ENCODE measurements at places on chromosomes 2 and 18. TPM values are rescaled to one million over a fixed set of nuclear protein-coding genes. Genes with fewer than 3 reads are reported as not detected.

PID1 gene
- 41.4 TPM for total RNA-seq

CFC1 gene
- total RNA-seq: 4.5 TPM

GPR35 gene
- 2.1 TPM for total RNA-seq

DYSF gene
- total RNA-seq: 3.5 TPM

B4GALT6 gene
- 15.2 TPM for total RNA-seq

DSG4 gene
- not detected for total RNA-seq

FEV gene
- total RNA-seq: not detected

SPDYA gene
- total RNA-seq: 2.3 TPM

POMC gene
- total RNA-seq: 2.6 TPM

NT5DC4 gene
- not detected for total RNA-seq

ERCC3 gene
- 34.6 TPM for total RNA-seq

AQP12B gene
- total RNA-seq: not detected

TTN gene
- total RNA-seq: 2.6 TPM

NXPH2 gene
- 23.3 TPM for total RNA-seq

Data from spinal cord (tissue), 10 donors.